ENCODE measurements at places on chromosomes 4 and X. TPM values are rescaled to one million over a fixed set of nuclear protein-coding genes. Genes with fewer than 3 reads are reported as not detected.
A peak's percentile ranks its signal among the peaks of the same experiment; 100 is the strongest.

DNA sequence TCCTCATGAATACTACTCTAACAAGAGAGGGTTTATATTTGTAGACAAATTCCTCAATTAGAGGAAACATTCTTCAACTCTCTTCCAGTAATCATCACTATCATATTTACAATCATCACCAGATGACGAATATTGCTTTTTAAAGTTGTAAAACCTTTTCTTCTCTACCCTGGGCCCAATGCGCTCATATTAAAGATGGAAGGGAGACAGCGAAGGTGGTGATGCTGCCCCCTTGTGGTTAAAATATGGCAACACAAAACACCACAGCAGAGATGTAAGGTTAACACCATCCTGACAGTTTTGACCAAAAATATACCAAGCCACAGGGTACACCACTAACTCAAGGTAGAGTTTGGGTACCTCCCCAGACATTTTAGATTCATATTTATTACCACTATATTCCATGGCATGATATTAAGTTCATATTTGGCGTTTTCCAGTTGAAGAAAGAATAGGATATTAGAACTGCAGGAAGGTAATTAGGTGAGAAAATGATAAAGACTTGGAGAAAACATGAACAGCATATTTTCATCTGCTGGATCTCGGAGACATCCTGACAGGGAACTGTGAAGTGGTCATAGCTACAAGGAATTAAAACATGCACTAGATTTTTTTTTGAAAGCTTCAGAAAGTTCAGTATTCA lies 72.8 kb downstream of the SLC9A7 start:
- peak; percentile 37 for DNase-seq

DNA sequence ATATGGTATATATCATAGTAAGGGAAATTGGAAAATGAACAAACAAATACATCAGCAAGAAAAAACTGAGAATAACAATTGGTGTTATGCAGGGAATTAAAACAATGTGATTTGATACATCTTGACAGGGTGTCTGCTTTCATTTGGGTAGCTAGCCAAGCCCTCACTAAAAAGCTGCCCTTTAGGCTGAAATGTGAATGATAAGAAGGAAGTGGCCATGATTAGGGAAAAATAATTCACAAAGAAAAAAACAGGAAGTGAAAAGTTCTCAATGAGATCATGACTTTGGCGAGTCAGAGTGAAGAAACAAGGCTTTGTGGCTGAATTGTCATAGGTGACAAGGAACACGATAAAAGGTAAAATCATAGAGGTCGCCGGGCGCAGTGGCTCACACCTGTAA lies 675.8 kb upstream of the SLIT2 start:
- DNase-seq: no peak

DNA sequence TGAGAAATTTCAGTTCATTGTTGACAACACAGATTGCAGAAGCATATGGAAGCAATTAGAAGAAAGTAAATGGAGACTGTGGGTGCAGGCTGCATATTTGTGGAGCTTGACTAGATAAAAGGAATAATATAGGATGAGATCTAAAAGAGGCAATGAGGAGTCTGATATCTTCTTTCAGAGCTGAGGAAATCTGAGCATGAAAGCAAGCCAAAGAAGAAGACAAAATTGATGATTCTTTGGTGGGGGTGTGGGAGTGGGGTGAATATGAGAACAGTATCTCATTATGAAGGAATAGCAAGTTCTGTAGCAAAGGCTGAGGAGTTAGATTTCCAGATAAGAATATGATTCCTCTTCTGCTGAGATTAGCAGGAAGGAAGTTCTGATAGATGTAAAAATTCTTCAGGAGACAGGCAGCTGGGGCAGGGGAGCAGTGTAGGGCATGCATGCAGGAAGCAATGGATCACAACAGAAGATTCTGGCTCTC lies 6.1 kb upstream of the PDHA2 start:
- no peak for DNase-seq

DNA sequence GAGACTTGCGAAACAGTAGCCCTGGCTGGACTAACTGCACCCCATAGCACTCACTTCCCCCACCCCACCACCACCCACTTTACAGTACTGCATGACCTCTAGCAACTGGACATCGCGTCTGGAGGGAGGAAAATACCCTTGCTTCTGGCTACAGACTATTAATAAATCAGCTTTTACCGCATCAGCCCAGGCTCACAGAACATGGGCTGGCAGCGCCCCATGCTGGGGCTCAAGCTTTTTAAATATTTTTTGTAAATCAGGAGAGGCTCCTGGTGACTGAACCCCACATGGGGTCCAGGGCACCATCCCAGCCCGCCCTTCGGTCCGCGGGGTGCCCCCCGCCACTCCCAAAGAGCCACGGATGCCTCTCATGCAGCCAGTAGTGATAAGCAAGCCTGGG lies 2.7 kb downstream of the HS6ST2 start:
- no peak for DNase-seq

GRCh38 chrX:70030301-70030767 lies 19.4 kb downstream of the AWAT2 start:
- DNase-seq: peak; percentile 7

DNA sequence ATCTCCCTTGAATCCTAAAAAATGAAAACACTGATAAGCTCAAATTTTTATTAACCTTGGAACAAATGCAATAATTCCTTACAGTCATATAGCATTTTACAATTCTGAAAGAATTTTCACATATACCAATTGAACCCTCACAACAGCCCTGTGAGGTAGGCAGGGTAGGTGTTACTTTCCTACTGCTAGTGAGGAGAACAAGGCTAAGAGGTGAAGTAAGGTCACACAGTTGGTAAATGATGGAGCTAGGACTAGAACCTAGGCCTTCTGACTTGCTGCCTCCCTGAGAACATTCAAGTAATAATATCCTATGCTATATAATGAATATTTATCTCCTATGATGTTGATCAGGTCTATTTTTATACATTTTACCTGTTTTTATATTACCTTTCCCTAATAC lies 9.7 kb downstream of the TAF9B start:
- no peak for DNase-seq

DNA sequence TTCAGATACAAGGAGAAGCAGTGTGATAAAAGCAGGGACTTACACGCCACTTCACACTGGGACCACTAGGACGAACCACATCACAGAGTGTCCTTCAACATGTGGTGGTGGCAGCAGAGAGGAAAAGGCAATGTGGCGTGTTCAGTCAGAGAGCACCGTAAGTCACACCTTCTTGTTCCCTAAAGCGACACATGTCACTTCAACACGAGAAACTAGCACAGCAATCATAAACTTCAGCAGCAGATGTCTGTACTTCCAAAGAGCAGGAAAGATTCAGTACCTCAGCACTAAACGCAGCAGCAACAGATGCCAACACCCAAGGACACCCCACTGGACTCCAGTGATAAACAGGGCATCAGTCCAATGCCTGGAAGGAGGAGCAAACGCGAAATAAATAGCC lies 96.7 kb downstream of the AREG start:
- no peak for DNase-seq

DNA sequence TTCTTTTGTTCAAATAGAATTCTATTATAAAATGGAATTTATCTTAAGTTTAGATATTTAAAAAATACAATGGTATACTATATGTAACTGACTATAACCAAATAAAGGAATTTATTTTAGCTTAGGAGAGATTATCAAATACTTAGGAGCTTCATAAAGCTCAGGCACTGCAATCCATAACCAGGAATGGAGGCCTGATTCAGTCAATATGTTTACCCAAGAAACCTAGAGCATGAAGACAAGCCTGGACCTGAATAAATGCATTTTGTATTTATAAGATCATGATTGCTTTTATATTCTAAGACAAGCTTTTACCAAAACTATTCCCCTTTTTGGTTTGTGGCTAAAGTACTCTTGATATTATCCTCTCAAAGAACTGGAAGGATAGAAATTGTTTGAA lies 742.6 kb downstream of the FAT4 start:
- DNase-seq: no peak

DNA sequence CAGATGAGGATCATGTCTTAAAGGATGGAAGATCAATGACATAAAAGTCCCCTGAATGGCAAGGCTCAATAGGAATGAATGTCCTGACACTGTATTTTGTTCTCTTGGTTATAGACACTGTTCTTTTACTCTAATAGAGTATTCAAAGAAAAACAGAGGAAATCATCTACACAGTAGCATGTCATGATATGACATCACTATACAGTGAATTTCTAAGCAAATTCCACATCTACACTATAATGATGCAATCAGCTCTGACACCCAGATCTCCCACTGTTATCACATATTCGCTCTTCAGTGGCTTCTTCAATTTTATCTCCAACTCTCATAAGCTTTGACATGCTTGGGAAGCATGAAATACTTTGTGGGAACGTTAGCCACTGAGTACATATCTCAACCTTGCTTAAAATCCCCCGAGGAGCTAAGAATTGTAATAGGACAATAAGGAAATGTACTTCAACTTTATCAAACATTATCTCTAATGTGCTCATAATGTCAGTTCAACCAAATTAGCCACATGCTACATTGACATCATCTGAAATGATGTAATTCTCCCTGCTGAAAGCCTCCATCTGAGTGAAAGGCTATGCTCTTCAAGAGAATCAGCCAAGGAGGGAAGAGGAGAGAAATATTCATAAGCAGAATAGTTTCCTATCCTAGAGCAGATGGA lies 139.6 kb upstream of the PTCHD1 start:
- no peak for DNase-seq

- DNase-seq: no peak
Observed at GRCh38 chr4:112485930-112486329, 30.1 kb downstream of the NEUROG2 start.

DNA sequence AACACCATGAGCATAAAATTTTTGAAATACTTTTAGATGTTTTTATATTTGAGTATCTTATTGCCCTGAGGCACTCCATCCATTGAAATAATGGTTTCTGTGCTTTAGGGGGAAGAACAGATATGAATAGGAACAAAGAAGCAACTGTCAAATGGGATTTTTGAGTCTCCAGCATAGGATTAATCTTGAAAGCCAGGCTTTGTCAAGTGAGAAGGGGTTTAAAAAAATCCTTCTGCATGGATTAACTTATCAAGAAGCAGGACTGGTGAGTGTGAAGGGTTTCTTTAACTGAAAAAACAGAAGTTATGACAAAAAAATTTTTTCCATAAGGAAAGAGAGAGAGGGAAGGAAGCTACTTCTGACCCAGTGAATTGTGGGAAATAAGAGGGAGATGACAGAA lies 7.6 kb upstream of the NUDT9 start:
- DNase-seq: no peak

GRCh38 chrX:132741689-132742088 lies 216.7 kb downstream of the HS6ST2 start:
- no peak for DNase-seq

DNA sequence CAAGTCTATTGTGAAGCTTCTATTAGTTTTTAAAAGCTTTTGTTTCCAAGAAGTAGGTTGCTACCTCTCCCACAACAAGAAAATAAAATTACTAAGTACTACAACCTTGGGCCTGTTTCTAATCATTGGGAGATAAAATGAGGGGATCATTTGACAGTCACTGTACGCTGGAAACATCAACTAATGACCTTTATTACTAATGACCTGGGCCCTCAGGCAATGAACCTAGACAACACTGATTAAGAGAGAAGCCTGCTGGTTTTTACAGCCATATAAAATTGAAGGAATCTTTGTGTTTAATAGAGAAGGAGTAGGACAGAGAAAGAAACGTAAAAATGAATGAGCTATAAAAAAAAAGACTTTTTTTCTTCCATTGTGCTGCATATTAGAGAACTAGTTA lies 1000.9 kb downstream of the STPG2 start:
- no peak for DNase-seq

- peak; percentile 54 for DNase-seq
Observed at GRCh38 chr4:184514121-184514988, 40.0 kb upstream of the IRF2 start.

GRCh38 chr4:84220990-84221389 lies 278.1 kb downstream of the NKX6-1 start:
- no peak for DNase-seq

DNA sequence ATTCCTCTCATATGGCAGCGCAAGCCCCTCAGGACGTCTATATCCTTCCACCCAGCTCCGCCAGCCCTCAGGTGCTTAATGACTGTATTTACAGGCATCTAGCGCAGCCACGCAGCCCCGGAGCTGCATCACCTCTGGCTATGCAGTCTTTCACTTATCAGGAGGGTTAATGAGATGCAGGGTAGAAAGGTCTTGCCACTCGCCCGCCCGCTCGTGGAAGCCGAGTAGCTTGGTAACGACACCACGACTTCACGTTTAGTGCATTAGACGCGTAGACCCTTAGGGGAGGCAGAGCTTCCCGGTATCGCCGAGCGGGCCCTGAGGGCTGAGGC lies 1.5 kb upstream of the SLC16A2 start:
- DNase-seq: no peak

- no peak for DNase-seq
Observed at GRCh38 chr4:121765971-121766538, 1.1 kb upstream of the SMIM43 start.

DNA sequence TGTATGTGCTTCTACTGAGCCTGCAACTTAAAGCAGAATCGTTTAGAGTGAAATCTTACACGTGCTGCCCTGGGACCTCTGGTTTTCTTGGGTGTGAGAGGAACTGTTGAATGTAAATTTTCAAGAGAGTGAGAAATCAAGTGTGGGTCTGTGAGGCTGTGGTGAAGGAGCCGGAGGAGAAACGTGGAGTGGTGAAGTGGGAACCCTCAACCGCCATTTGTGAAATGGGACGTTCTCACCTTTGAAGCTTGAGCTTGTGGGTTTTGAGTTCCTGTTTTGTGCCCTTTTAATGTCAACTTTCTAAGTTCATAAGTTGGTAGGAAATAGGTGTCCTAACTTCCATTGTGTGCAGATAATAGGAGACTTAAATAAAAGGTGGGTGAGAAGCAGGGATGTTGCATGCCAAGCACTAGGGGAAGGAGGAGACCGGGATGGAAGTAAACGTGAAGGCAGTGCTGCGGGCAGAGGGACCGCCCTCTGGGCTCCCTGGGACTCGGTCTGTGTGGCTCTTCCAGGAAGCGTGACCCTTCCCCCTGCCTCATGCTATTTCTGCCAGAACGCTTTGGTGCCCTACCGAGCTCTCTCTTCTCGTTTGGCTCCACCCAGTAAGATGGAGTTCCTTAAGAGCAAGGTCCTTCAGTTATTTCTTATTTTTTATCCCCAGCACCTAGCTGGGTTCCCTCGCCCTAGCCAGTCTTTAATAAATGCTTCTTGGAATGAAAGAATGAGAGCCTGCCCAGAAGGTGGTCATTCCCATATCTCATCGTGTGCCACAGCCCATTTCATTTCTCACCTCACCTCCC lies 56.0 kb downstream of the TMEM131L start:
- DNase-seq: no peak

ANKRD50 gene
- total RNA-seq: 15.2 TPM

CXCL3 gene
- 0.34 TPM for total RNA-seq

NPY2R gene
- not detected for total RNA-seq

PPEF2 gene
- total RNA-seq: not detected

NEUROG2 gene
- total RNA-seq: 0.03 TPM

CYSLTR1 gene
- 0.63 TPM for total RNA-seq
